ENCODE measurements at places on chromosomes 1 and 21. TPM values are rescaled to one million over a fixed set of nuclear protein-coding genes. Genes with fewer than 3 reads are reported as not detected.

The OR6N1 gene
- not detected for total RNA-seq

The NPHS2 gene
- total RNA-seq: not detected

The CDCA8 gene
- total RNA-seq: 4.4 TPM

The COX20 gene
- total RNA-seq: 55.8 TPM

The NTRK1 gene
- total RNA-seq: 3.8 TPM

The NEK7 gene
- total RNA-seq: 63.1 TPM

The FMOD gene
- 2.3 TPM for total RNA-seq

The MYOM3 gene
- total RNA-seq: 0.70 TPM

The NUP210L gene
- 0.18 TPM for total RNA-seq

The LY9 gene
- not detected for total RNA-seq

The EXO5 gene
- 6.3 TPM for total RNA-seq

The NBPF10 gene
- 1.1 TPM for total RNA-seq

The HMGB4 gene
- not detected for total RNA-seq

The C1orf94 gene
- not detected for total RNA-seq

The PAPPA2 gene
- total RNA-seq: 2.0 TPM

The TMEM61 gene
- not detected for total RNA-seq
